ENCODE measurements at places on chromosomes 2 and 18.

- no peak for DNase-seq
Measured at GRCh38 chr18:3466045-3466444, 16.1 kb downstream of the TGIF1 start.

DNA sequence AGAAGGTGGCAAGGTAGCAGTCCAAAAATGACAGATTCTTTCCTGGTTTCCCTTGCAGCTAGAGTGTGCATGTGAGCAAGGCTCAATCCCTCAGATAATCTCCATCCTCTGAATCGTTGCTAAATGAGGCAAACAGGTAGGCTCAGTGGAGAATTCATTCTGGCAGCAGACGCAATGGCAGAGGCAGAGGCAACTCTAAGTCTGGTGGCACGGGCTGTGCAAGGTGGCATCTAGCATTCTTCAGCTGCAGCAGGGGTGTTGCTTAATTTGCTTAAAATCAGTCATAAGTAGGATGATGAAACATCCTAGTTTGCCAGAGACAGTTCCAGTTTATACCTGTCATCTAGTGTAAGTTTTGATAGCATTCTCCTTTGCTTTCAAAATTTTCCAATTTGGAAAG lies 391.1 kb upstream of the MEX3C start:
- DNase-seq, result no peak

DNA sequence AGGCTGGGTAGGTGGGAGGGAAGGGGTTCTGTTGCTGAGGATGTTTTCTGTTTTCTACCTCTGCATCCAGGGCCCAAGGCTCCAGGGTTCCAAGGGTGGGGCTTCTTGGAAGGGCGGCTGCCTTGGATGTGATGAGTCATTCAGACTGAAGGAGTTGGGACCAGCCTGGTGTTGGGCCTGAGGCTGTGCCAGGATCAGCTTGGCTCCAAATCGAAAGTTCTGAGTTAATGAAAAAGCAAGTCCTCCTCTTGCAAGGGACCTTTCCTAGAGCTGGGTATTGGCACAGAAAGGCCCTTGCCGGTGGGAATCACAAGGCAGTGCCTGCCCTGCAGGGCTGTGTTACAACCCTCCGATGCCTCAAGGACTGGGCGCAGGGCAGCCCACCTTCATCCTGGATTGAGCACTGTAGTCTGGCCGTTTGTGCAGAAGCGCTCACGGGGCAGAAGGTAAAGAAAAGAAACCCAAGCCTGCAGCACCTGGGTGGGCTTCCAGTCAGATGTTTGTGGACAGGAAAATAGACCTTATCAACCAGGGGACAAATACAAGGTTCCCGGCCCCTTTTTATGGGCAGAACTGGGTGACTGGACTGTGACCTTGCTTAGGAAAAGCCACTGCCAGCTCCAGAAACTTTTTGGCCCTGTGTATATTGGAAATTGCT lies 52.5 kb upstream of the MCFD2 start:
- DNase-seq, result peak; percentile 65

DNA sequence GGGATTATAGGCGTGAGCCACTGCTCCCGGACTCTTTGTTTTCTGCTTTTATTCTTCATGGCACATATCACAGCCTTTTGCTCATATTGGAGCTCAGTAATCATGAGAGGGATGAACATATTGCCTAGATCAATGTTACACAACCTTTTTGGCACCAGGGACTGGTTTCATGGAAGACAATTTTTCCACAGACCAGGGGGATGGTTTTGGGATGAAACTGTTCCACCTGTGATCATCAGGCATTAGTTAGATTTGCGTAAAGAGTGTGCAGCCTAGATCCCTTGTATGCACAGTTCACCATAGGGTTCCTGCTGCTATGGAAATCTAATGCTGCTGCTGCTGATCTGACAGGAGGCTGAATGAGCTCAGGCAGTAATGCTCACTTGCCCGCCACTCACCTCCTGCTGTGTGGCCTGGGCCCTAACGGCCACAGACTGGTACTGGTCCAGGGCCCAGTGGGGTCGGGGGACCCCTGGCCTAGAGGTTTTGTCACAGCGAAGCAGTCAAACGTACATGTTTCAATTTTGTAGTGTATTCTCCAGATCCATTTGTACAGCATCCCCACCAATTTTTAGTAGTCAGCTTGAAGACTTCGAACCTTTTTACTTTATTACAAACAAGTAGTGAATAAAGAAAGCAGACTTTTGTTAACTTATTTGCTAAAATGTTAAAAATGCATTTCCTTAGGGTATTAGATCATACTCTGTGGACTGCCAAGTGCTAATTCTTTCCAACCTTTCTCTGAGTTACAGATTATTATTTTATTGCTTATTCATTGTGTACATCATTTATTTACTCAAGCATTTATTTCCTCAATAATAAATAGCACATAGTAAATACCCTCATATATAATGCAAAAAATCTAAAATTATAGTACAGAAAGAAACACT lies 6.2 kb downstream of the DAW1 start:
- DNase-seq, result no peak

GRCh38 chr2:217743407-217743806 lies 259.4 kb downstream of the TNS1 start:
- no peak for DNase-seq

- no peak for DNase-seq
Measured at GRCh38 chr18:62812242-62812641, 96.9 kb downstream of the PHLPP1 start.

DNA sequence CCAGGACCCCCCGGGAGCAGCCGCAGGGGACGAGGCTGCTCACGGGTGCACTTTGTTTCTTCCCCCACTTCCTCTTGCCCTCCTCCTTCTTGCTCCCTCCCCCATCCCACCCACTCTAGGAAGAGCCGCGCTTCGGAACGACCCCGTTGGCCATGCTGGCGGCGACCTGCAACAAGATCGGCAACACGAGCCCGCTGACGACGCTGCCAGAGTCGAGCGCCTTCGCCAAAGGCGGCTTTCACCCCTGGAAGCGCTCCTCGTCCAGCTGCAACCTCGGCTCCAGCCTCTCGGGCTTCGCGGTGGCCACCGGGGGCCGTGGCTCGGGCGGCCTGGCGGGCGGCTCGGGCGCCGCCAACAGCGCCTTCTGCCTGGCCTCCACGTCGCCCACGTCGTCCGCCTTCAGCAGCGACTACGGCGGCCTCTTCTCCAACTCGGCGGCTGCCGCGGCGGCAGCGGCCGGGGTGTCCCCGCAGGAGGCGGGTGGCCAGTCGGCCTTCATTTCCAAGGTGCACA lies 1.3 kb downstream of the SP9 start:
- DNase-seq, result no peak

- no peak for DNase-seq
Measured at GRCh38 chr2:111041398-111042202, 79.1 kb upstream of the BCL2L11 start.

GRCh38 chr2:138829326-138829919 lies 49.2 kb upstream of the NXPH2 start:
- DNase-seq, result no peak

DNA sequence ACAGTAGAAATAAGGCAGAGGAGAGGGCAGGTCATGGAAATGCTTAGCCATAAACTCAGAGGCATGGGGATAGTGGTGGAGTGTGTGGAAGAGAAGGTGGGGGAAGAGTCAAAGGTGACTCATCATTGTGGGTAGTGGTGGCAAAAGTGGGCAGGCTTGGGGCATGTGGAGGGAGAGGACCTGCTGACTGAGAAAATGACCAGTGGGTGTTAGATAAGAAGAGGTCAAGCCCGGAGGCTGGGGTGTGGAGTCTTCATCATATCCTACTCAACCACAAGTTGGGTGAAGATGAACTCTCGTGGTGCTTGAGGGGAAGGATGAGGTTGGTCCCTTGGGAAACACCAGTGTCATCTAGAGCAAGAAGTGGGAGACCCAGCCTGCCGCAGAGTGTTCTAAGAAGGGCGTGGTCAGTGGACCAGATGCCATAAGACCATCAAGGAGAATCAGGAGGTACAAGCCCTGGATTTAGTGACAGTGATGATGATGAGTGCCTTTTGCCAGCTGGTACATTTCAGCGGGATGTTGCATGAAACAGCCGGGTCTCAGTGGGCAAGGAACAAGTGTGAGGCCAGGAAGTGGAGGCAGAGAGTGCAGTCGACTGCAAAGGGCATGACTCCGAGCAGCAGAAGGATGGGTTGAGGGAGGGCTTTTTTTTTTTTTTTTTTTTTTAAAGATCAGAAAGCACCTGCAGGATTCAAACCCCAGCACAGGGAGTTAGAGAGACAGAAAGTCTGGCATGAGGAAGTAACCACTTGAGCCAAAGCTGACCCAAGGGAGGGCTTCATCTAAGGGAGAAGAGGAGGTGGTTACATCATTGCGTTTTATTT lies 122.6 kb upstream of the SPRED2 start:
- no peak for DNase-seq

- DNase-seq, result no peak
Measured at GRCh38 chr2:178844701-178845100, 37.5 kb upstream of the TTN start.

DNA sequence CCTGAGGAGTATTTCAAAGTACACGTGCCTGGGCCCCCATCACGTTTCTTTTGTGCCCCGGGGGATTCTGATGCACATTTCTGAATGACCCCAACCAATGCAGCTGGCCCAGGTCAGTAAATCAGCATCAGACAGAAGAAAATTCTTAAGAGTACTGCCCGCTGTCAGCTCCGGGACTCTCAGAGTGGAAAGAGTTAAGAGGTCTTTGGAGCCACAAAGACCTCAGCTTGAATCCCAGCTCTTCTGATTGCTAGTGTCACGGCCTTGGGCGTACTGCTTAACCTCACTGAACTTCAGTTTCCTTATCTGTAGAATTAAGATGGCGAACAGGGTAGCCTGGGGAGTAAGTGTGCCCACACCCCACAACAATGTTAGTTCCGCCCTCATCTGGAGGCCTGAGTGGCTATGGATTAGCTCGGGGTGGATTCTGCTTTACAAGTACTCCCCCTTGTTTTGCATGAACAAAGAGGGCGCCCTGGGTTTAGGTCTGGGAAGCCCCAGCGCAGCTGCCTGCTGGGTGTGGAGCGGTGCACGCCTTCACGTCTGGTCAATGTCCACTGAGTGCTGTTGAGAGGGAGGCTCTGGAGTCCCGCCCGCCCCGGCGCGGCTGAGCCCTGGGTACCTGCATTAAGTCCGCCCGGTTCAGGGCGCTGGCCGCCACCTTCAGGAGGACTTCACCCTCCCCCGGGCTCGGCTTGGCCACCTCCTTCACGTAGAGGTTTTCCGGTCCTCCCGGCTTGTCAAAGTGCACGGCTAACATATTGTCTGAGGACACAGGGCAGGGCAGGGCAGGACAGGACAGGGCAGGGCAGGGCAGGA lies 858 bp downstream of the TP53I3 start:
- DNase-seq, result peak; percentile 73

- no peak for DNase-seq
Measured at GRCh38 chr2:114784890-114785583, 342.6 kb downstream of the DPP10 start.

DNA sequence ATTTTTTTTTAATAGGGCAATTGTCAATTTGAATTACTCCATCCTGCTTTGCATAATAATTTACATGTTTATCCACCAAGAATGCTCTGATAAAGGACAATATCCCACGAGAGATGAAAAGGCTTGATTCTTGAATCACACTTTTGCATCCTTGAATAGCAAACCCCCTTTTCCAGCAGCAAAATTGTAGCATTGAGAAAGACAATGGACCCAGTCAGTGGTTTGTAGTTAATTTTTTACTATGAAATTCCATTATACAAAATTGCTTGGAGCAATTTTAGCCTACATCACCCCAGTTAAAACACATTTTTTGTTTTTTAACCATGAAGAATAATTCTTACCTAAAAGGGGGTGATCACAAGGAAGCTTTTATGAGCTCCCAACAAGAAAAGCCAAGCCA lies 255.1 kb downstream of the RND3 start:
- DNase-seq, result no peak

DNA sequence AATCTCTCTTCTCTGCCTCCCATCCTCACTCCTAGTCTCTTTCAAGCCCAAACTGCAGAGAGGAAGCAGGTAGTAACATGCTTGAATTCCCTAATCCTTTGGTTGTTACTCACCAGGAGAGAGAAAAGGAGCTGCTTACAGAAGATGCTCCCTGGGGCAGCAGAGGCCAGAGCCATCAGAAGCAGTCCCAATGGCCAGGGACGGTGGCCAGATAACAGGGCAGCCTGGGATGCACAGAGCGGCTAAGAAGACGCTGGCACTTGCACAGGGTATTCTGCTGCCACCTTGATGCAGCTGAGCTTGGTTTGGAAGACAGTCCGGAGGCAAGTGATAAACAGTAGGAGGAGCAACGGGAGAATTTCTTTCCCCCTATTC lies 250 bp downstream of the DSC1 start:
- no peak for DNase-seq

- DNase-seq, result no peak
Measured at GRCh38 chr2:88933091-88933490, 241.6 kb downstream of the RPIA start.

- DNase-seq, result no peak
Measured at GRCh38 chr2:88659538-88659915, 31.9 kb upstream of the RPIA start.

DNA sequence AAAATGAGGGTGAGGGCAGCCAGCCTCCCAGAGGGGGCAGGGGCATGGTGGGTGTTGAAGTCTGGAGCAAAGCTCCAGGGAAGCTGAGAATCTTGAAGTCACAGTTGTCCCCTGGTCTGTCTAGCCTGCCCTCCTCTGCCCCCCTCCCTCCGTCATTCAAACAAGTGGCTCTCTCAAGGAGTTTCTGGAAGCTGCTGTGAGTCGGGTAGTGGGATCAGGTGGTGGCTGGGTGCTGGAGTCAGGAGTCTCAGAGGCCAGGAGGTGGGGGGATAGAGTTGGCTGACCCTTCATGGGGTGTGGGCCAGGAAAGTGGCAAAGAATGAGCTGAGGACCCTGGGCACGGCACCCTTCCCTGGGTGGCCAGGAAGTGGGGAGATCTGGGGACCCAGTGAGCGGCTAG lies 495 bp upstream of the ASIC4 start:
- DNase-seq, result no peak

GRCh38 chr2:152557273-152557888 lies 159.9 kb downstream of the PRPF40A start:
- no peak for DNase-seq

GRCh38 chr2:98295721-98296414 lies 50.4 kb upstream of the CNGA3 start:
- DNase-seq, result no peak

- DNase-seq, result no peak
Measured at GRCh38 chr2:235215248-235215647, 263.4 kb downstream of the SH3BP4 start.

- DNase-seq, result no peak
Measured at GRCh38 chr2:9311488-9311887, 104.9 kb downstream of the ASAP2 start.

GRCh38 chr2:150470435-150470834 lies 17.0 kb downstream of the RND3 start:
- no peak for DNase-seq

GRCh38 chr2:113887009-113887792 lies 2.7 kb upstream of the ACTR3 start:
- no peak for DNase-seq

DNA sequence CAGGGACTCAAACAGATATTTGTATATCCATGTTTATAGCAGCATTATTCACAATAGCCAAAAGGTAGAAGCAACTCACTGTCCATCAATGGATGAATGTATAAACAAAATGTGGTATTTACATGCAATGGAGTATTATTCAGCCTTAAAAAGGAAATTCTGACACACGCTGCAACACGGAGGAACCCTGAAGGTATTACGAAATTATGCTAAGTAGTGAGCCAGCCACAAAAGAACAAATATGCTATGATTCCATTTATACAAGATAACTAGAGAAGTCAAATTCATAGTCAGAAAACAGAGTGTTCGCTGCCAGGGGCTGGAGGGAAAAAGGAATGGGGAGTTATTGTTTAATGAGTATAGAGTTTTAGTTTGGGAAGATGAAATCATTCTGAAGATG lies 61.0 kb upstream of the CDKL4 start:
- no peak for DNase-seq

Measured in epithelial cell of prostate (primary cell).